T-cell (primary cell): ENCODE measurements at places on chromosomes 11 and 22. TPM values are rescaled to one million over a fixed set of nuclear protein-coding genes. Genes with fewer than 3 reads are reported as not detected.

- DNase-seq: no peak
- H3K36me3 ChIP-seq: no peaks in the 10 kb centered on the region
- no peaks in the 10 kb centered on the region for H3K4me1 ChIP-seq
- no peak overlapping the region for H3K4me3 ChIP-seq
- no peaks in the 10 kb centered on the region for H3K27me3 ChIP-seq
These were observed 79.4 kb downstream of the RBMXL2 start for GRCh38 chr11:7167976-7168740.

GRCh38 chr11:122167100-122167499 lies 51.1 kb upstream of the BLID start:
- no peaks in the 10 kb centered on the region for H3K4me1 ChIP-seq
- H3K27ac ChIP-seq: no peak overlapping the region
- H3K27me3 ChIP-seq: no peaks in the 10 kb centered on the region
- no peaks in the 10 kb centered on the region for H3K36me3 ChIP-seq

- no peaks in the 10 kb centered on the region for H3K36me3 ChIP-seq
- H3K4me3 ChIP-seq: no peak overlapping the region
- no peaks in the 10 kb centered on the region for H3K27me3 ChIP-seq
- no peaks in the 10 kb centered on the region for H3K4me1 ChIP-seq
These were observed 116.4 kb downstream of the BLID start for GRCh38 chr11:121999651-122000050.

Gene LUZP2
- total RNA-seq: not detected

Gene BEST1
- total RNA-seq: not detected

GRCh38 chr11:62505059-62505439 lies 41.6 kb downstream of the AHNAK start:
- H3K4me1 ChIP-seq: no peaks in the 10 kb centered on the region
- H3K27ac ChIP-seq: no peak overlapping the region
- no peak overlapping the region for H3K4me3 ChIP-seq
- H3K27me3 ChIP-seq: no peaks in the 10 kb centered on the region

Gene MDK
- total RNA-seq: 6.7 TPM

GRCh38 chr11:121583825-121584224 lies 131.1 kb upstream of the SORL1-AS1 start:
- no peak for DNase-seq
- H3K36me3 ChIP-seq: peaks cover 3% of the 10 kb centered on the region
- H3K27ac ChIP-seq: peak overlapping the region; percentile 6
- H3K4me3 ChIP-seq: no peak overlapping the region

GRCh38 chr11:44266056-44266780 lies 43.7 kb downstream of the ALX4 start:
- no peak for DNase-seq
- H3K4me3 ChIP-seq: no peak overlapping the region
- no peak overlapping the region for H3K27ac ChIP-seq
- H3K4me1 ChIP-seq: no peaks in the 10 kb centered on the region

Gene C11orf16
- total RNA-seq: not detected

GRCh38 chr11:108961095-108961494 lies 296.2 kb downstream of the DDX10 start:
- no peak overlapping the region for H3K4me3 ChIP-seq
- H3K27me3 ChIP-seq: no peaks in the 10 kb centered on the region
- H3K27ac ChIP-seq: no peak overlapping the region
- no peaks in the 10 kb centered on the region for H3K36me3 ChIP-seq
- no peaks in the 10 kb centered on the region for H3K4me1 ChIP-seq

- no peaks in the 10 kb centered on the region for H3K27me3 ChIP-seq
- peaks cover 62% of the 10 kb centered on the region for H3K4me1 ChIP-seq
- H3K4me3 ChIP-seq: no peak overlapping the region
- no peak overlapping the region for H3K27ac ChIP-seq
These were observed 30.9 kb upstream of the GRAMD4 start for GRCh38 chr22:46589141-46589748.

DNA sequence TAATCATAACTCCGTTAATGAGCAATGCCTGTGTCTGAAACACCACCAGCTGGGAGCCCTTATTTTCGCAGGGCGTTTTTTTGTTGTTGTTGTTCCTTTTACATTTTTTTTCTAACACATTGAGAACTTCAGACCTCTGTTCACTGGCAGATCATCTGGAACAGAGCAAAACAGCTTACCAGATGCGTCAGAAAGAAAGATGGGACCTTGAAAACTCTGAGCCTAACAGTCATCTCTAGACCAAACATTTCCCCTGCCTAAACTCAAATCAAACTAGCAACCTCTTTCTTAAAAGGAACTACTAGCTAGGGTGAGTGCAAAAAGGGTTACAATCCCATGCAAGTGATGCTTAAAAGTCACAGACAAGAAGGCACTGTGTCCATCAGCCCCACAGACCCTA lies 93.2 kb downstream of the PLEKHA7 start:
- H3K36me3 ChIP-seq: no peaks in the 10 kb centered on the region
- H3K27me3 ChIP-seq: peaks cover 10% of the 10 kb centered on the region
- no peaks in the 10 kb centered on the region for H3K4me1 ChIP-seq
- H3K27ac ChIP-seq: no peak overlapping the region

- H3K4me3 ChIP-seq: no peak overlapping the region
- no peaks in the 10 kb centered on the region for H3K36me3 ChIP-seq
- DNase-seq: no peak
- H3K4me1 ChIP-seq: no peaks in the 10 kb centered on the region
- H3K27ac ChIP-seq: no peak overlapping the region
These were observed 766.2 kb upstream of the LRRC4C start for GRCh38 chr11:42225664-42226063.

DNA sequence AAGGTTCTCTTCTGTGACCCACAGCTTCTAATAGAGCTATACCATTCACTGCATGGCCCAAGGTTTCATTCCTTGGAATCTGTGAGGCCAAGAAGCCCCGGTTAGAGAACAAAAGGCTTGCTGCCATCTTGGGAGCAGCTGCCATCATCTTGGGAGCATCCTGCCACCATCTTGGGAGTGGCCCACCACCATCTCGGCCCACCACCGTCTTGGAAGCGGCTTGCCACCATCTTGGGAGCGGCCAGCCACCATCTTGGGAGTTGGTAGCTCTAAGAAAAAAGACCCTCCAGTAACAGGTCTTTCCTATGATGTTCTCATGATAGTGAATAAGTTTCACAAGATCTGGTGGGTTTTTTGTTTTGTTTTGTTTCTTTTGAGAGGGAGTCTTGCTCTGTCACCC lies 703.9 kb upstream of the ANO3 start:
- H3K4me3 ChIP-seq: no peak overlapping the region
- H3K4me1 ChIP-seq: no peaks in the 10 kb centered on the region
- no peaks in the 10 kb centered on the region for H3K27me3 ChIP-seq
- DNase-seq: no peak

DNA sequence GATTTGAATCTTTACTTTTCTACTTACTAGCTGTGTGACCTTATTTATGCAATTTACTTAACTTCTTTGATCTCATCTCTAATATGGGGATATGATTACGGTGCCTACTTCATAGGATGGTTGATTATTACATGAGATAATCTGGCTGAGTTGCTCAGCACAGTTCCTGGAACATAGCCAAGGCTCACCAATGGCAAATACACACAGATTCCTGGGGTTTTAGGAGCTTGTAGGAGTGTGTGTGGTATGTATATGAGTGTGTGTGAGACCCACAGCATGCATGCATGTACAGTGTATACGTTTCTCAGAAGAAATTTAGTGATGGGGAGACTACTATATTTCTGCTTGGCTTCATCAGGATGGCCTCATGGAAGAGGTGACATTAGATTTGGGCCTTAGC lies 256.9 kb downstream of the KIRREL3 start:
- H3K27ac ChIP-seq: no peak overlapping the region
- no peaks in the 10 kb centered on the region for H3K36me3 ChIP-seq
- H3K27me3 ChIP-seq: no peaks in the 10 kb centered on the region
- H3K4me1 ChIP-seq: peaks cover 11% of the 10 kb centered on the region
- no peak for DNase-seq

DNA sequence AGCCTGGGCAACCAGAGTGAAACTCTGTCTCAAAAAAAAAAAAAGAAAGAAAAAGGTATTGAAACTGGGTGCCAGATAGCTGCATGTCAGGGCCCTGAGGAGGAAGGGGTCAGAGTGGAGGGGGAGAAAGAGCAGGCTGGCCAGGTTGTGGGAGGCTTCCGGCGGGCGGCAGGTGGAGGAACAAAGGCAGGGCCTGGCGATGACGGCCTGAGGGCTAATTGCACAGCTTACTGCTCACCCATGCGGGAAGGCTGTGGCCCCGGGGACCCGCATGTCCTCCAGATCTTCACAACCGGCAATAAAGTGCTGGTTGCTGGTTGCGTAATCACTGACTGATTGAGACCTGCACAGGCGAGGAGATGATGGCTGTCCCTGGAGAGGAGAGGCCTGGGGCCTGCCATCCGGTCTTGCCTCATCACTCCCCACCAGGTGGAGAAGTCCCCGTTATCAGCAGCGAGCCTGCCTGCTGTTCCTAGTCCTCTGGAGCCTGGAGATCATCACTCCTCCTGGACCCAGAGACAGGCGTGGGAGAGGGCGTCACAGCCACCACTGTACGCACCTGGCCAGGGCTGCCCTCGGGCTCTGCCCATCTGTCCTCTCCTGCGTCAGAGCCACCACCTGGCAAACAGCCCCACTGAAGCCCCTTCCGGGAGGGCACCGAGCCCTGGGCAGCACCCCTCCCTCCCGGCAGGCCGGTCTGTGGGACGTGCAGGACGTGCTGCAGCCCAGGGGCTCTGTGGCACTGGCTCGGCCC lies 18.7 kb downstream of the H19 start:
- no peaks in the 10 kb centered on the region for H3K36me3 ChIP-seq
- no peak overlapping the region for H3K4me3 ChIP-seq
- no peak for DNase-seq
- no peaks in the 10 kb centered on the region for H3K27me3 ChIP-seq

DNA sequence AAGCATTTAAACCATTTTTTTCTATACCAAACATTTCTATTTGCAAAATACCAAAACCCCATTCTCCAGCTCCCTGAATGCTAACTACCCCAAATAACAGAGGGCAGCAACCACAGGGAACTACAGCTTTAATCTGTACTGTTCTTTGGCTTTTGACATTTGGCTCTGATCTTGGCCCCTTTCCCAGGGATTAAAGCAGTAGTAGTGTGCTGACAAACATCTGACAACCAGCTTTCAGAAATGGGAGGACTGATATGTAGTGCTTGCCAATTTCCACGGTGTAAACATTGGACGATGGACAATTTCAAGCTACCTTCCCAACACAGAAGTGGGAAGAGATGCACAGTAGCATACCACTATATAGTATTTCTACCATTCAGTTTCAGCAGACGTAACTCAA lies 88.4 kb upstream of the TEAD1 start:
- H3K36me3 ChIP-seq: no peaks in the 10 kb centered on the region
- H3K4me3 ChIP-seq: no peak overlapping the region
- H3K27ac ChIP-seq: no peak overlapping the region
- H3K4me1 ChIP-seq: peaks cover 2% of the 10 kb centered on the region
- no peaks in the 10 kb centered on the region for H3K27me3 ChIP-seq

GRCh38 chr22:33247758-33248157 lies 189.6 kb upstream of the SYN3 start:
- H3K36me3 ChIP-seq: no peaks in the 10 kb centered on the region
- DNase-seq: no peak
- no peak overlapping the region for H3K27ac ChIP-seq
- no peak overlapping the region for H3K4me3 ChIP-seq

Gene TXNRD2
- 26.5 TPM for total RNA-seq

GRCh38 chr11:65216830-65217229 lies 35.1 kb downstream of the CAPN1 start:
- H3K27me3 ChIP-seq: peaks cover 4% of the 10 kb centered on the region
- DNase-seq: no peak
- no peaks in the 10 kb centered on the region for H3K36me3 ChIP-seq
- H3K4me1 ChIP-seq: peaks cover 3% of the 10 kb centered on the region

DNA sequence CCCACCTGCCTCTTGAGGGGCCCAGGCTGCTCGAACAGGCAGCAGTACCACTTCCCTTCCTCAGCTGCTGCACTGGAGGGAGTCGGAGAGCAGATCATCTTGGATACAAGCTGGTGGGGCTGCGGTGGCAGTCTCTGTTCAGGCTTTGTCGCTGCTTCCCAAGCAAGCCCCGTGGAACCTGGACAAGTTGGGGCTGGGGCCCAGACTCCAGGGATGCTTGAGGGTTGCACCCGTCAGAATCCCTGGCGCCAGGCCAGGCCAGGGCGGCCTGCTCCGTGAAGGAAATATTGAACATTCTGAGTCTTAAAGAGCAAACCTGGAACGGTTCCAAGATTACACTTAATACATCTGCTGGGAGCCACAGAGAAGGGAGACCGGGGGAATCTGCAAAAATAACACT lies 310.1 kb upstream of the SORL1-AS1 start:
- no peak overlapping the region for H3K4me3 ChIP-seq
- no peaks in the 10 kb centered on the region for H3K4me1 ChIP-seq
- H3K27me3 ChIP-seq: no peaks in the 10 kb centered on the region
- H3K27ac ChIP-seq: no peak overlapping the region
- no peak for DNase-seq

GRCh38 chr11:106091480-106092123 lies 14.1 kb downstream of the AASDHPPT start:
- no peaks in the 10 kb centered on the region for H3K27me3 ChIP-seq
- H3K4me3 ChIP-seq: no peak overlapping the region
- no peak overlapping the region for H3K27ac ChIP-seq
- no peak for DNase-seq
- no peaks in the 10 kb centered on the region for H3K4me1 ChIP-seq

DNA sequence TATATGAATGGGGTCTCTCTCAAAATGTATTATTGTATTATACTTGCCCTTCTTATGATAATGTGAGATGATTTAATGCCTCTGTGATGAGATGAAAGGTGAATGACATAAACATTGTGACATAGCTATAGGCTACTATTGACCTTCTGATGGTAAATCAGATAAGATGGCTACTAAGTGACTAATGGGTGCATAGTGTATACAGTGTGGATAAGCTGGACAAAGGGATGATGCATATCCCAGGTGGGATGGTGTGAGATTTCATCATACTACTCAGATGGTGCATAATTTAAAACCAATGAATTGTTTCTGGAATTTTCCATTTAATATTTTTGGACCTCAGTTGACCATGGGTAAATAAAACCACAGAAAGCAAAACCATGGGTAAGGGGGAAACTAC lies 243.5 kb downstream of the SBF2 start:
- H3K27me3 ChIP-seq: no peaks in the 10 kb centered on the region
- no peak overlapping the region for H3K27ac ChIP-seq
- DNase-seq: no peak

Gene NRIP3
- 3.9 TPM for total RNA-seq

Gene ANO5
- not detected for total RNA-seq

DNA sequence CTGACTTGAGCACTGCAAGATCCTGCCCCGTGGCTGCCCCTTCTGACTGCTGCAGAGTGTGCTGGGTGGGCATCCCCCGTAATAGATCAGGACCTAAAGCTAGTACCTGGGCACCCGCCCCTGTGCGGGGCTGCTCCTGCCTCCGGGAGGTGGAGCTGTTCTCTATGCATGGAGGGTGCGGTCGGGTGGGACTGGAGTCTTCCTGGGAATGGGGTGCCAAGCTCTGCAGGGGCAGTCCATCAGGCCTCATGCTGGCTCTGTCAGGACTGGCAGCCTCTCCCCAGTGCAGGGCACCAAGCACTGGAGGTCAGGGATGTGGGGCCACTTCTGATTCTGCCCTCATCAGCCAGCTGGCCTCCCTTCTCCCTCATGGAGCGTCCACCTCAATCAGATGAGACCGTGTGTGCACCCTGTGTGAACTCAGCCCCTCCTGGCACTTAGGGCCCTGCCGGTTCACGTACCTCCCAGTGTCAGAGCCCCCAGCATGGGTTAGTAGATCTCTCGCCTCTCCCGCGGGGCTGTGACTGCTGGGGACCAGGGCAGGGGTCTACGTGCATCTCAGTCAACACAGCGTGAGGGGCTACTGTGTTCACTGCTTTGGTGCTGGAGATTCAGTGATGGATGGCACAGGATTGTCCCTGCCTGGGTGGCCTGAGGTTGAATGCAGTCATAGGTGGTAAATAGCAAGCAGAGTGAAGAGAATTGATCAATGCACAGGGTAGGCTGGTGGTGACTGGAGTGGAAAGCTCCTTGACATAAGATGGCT lies 30.8 kb downstream of the MPPED1 start:
- H3K27me3 ChIP-seq: peaks cover 40% of the 10 kb centered on the region
- H3K27ac ChIP-seq: no peak overlapping the region
- no peaks in the 10 kb centered on the region for H3K4me1 ChIP-seq
- no peak for DNase-seq
- H3K36me3 ChIP-seq: no peaks in the 10 kb centered on the region
- no peak overlapping the region for H3K4me3 ChIP-seq
